CD4-positive, alpha-beta T cell treated with Interleukin-21 for 1 hour (primary cell): ENCODE measurements at places on chromosomes 4 and X.

DNA sequence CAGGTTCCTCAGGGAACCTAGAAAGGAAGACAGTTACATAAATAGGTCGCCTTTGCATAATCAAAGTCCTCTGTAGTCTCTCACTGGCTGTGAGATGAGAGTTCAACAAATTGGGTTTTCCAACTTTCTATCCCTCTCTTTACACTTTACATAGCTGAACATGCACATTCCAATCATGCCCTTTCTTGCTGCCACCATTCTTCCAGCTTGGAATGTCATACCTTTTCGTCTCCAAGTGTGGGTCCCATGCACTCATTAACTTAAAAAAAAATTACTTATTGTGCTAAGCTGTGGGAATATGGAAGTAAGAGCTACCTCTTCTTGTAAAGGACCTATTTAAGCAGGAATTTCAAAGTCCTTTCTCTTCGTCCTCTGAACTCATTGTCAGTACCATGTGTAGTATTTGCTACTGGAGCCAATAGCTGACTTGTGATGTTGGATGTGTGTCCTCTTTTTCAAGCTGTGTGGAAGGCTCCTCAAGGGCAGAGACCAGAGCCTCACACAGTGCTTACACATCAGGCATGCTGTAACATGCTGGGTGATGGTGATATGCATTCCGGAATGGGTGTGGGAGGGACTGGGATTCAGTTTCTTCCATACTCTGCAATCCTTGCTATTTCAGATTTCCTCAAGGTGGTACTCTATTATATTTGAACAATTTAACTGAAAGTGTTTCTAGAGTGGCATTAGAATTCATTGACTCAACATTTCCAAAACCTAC is 7.1 kb downstream of the ENOPH1 start:
- no peak for DNase-seq

DNA sequence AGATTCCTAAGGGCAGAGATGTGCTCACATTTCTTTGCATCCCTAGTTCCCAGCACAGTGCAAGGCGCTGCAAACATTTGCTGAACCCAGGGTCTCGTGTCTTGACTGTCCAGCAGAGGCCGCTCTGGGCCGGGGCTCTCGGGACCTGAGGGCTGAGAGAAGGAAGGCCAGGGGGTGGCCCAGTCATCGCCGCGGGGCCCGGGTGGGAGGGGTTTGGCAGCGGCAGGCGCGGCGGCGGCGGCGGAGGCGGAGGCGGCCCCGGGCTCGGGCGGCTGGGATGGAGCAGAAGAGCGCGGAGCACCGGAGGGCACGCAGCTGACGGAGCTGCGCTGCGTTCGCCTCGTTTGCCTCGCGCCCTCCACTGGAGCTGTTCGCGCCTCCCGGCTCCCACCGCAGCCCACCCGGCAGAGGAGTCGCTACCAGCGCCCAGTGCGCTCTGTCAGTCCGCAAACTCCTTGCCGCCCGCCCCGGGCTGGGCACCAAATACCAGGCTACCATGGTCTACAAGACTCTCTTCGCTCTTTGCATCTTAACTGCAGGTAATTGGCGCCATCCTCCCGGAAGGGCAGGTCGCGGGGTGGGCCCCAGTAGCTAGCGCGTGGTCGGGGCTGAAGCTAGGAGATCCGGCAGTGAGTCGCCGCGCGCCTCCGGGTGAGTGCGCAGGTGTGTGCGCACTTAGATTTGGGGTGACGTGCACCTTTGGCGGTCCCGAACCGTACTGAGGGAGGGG is at the start of gene PARM1:
Gene PARM1 (plus strand): TSS at position 285 of the 730 bp plus-strand sequence. CDS start 212 bp downstream, at position 497.
- DNase-seq: peak; percentile 16

DNA sequence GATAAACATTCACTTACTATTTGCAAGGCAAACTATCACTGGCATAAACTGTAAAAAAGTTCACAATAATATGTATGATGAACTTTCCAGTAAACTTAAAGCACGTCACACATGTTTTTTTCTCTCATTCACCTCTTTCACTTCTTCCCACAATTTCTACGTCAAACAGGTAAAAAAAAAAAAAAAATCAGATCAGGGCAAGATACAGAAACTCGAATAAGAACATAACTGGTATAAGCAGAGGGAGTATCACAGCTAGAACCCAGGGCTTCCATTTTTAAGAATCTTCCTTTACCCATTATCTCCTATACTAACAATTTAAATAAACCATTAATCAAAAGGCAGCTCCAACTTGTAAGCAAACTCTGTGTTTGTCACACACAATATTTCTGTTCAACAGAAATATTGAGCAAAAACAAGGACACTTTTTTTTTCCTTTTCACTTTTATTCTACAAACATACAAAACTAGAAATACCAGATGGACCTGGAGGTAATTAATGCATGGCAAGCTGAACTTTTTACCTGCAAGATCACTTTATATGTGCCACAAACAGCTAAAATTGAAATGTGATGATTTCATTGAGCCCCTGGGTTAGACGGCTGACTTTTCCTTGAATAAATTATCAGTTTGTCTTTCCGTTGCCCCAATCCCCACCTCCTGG is 47.5 kb upstream of the NSUN7 start:
- no peak for DNase-seq

DNA sequence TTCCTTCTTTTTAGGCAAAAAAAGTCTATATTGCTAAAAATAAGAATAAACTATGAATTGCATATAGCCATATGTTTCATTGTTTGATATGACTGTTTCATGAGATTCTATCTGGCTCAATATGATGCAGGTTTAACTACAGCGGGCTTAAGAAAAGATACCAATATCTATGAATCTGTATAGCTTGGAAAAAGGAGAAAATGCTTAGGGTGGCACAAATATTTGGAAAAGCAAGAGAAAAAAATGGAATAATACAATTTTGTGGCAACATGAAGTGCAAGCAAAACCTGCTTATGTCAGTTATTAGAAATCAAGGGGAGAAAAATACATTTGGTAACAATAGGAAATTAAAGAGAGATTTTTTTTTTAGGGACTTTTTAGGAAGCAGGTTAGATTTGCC is 48.3 kb upstream of the NFKB1 start:
- no peak for DNase-seq

- no peak for DNase-seq
These were observed 103.1 kb upstream of the GPRIN3 start for GRCh38 chr4:89410687-89411086.

GRCh38 chrX:76433219-76433618 is 5.7 kb downstream of the MAGEE1 start:
- no peak for DNase-seq
